ENCODE measurements at places on chromosomes 12 and 14.

- DNase-seq: no peak
Observed at GRCh38 chr12:10708862-10709261, 14.3 kb downstream of the YBX3 start.

DNA sequence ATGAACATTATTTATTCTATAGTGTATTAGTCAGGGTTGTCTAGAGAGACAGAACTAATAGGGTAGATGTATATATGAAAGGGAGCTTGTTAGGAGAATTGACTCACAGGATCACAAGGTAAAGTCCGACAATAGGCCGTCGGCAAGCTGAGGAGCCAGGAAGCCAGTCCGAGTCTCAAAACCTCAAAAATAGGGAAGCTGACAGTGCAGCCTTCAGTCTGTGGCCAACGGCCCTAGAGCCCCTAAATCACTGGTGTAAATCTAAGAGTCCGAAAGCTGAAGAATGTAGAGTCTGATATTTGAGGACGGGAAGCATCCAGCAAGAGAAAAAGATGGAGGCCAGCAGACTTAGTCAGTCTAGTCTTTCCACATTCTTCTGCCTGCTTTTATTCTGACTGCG lies 912.2 kb downstream of the FLRT2 start:
- no peak for DNase-seq

- no peak for DNase-seq
Observed at GRCh38 chr14:61458766-61459165, 137.4 kb downstream of the PRKCH start.

DNA sequence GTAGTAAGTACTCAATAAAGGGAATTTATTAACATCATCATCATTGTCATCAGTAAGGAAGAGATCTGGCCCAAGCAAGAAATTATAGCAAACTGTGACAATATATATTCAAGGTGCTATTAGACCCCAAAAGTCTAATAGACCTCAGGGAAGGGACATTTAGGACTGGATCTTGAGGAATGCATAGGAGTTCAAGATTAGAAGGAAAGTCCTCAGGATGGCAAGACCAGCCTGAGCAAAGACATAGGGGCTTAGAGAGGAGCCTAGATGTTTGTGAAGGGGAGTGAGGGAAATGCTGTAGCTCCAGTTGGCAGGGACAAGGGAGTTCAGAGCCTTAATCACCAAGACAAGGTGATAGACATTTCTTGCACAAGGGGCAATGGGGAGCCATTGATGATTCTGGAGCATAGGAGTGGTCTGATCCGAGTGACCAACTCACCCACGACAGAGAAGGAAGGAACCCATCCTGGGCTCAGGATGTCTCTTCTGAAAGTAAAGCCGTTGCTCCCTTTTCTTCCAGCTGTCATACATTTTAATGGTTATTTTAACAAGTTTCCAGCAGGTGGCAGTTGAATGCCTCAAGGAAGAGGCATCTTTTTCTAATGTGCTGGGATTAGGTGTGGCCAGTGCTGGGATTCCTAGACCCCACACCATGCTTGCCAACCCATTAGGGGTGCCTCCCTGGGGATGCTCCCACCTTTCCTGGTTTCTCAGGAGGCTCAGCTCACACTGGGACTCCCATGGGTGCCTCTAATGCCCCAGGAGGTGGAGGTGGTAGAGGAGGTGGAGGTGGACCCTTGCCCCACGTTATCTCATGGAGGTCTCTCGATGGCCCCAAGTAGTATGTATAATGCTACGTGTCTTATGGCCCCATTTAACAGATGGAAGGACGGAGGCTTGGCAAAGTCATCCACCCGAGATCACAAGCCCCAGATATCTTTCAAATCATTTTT lies 37.8 kb downstream of the PHETA1 start:
- peak; percentile 24 for DNase-seq

DNA sequence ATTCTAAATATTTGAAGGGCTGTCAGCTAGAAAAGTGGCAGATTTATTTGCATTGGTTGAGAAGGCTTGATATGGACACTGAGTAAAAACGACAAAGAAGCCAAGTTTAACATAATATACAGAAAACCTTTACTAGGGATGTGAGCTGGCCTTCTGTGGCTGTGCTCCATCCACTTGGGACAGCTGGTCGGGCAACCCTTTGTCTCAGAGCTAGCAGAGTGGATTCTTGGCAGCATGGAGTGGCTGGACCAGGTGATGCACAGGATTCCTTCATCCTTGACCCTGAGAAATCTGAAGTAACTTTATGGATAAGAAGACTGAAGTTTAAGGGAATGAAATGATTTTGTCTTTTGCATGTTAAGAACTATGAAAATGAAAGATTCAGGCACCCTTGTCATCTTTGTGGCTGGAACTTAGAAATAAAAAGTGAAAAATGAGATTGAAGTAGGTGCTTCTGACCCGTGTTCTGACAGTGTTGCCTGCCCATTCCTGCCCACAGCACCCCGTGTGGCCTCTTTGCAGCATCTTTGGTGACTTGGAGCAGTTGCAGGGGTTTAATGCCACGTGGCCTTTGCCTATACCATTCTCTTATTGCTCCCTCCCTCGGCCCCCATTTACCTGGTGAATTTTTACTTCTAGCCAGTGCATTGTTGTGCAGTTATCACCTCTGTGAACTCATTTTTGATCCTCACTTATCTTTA lies 32.6 kb downstream of the PELI2 start:
- no peak for DNase-seq

GRCh38 chr12:52641468-52641867 lies 10.5 kb downstream of the KRT2 start:
- DNase-seq: no peak

DNA sequence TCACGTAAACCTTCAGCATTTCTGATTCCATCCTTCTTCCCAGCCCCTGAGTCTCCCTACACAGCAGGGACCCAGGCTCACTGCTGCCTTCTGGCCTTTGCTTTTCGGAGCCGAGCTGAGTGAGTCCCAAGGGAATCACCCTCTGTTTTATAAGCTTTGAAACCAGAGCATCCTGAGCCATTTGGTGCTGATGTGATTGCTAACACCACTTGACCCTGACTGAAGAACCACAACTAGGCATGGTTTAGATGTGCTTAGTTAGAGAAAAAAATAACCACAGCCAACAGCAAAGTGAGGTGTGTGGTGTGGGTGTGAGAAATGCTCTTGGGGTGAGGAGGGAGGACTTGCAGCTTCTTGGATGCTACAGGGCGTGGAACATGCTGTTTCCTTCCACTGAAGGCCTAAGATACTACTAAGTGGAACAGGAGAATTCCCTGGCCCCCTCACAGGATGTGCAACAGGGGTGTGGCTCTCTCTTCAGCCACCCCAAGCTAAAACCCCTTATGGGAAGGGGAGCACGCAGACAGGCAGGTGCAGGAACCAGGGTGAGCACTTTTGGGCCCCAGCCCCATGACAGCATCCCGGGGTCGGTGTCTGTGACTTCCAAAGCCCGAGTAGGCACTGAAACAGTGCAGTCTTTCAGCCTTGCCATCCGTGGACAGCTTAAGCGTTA lies at the start of gene TC2N:
Gene TC2N (minus strand): TSS at position 221 of the 673 bp plus-strand sequence. CDS start 53,767 bp downstream, outside the sequence.
- no peak for DNase-seq

GRCh38 chr12:55982319-55982936 lies 8.6 kb downstream of the RAB5B start:
- DNase-seq: peak; percentile 92

DNA sequence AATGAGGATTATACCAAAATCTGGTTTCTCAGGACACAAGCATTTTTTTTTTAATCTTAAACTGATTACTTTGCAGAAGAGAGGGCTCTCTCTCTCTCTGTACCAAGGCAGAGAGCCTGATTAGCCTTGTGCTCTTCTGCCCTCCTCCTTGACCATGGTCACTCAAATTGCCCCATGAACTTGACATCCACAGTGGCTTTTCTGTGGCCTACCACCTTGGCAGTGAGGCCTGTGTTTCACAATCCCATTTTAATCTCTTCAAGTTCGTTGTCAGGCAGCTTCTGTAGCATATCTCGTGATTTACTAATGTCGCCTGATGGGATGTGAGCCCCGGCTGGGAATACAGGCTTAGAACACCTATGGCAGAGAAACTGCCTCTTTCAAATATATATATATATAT lies 30.7 kb upstream of the PWP1 start:
- no peak for DNase-seq

- no peak for DNase-seq
Observed at GRCh38 chr12:75509621-75510020, 1.8 kb downstream of the KRR1 start.

Measured in GF-D8 (cell line).